GM23248 (cell line): ENCODE measurements at places on chromosomes 16 and 17. TPM values are rescaled to one million over a fixed set of nuclear protein-coding genes. Genes with fewer than 3 reads are reported as not detected.

C17orf50 gene
- polyA plus RNA-seq: not detected in 2 replicates

ZSCAN10 gene
- polyA plus RNA-seq: 0.08 TPM in 1 of 2 replicates, not detected in the other

PIK3R5 gene
- not detected in 2 replicates for polyA plus RNA-seq

QRICH2 gene
- 1.3 and 1.5 TPM in 2 replicates for polyA plus RNA-seq

ATP1B2 gene
- polyA plus RNA-seq: 0.24 TPM in 1 of 2 replicates, not detected in the other

HS3ST6 gene
- not detected in 2 replicates for polyA plus RNA-seq

CA4 gene
- not detected in 2 replicates for polyA plus RNA-seq

ARL5C gene
- not detected in 2 replicates for polyA plus RNA-seq

- H3K4me3 ChIP-seq: no peak overlapping the region
- no peaks in the 10 kb centered on the region for H3K4me1 ChIP-seq
- no peaks in the 10 kb centered on the region for H3K27me3 ChIP-seq
- DNase-seq: no peak
- no peak overlapping the region for H3K27ac ChIP-seq
- no peaks in the 10 kb centered on the region for H3K36me3 ChIP-seq
Measured at GRCh38 chr16:51807551-51807950, 656.5 kb upstream of the SALL1 start.

GRCh38 chr16:80058214-80058613 is 457.7 kb upstream of the MAF start:
- H3K4me1 ChIP-seq: no peaks in the 10 kb centered on the region
- no peak overlapping the region for H3K4me3 ChIP-seq
- H3K27ac ChIP-seq: no peak overlapping the region
- no peak for DNase-seq
- no peaks in the 10 kb centered on the region for H3K36me3 ChIP-seq

- no peaks in the 10 kb centered on the region for H3K27me3 ChIP-seq
- no peaks in the 10 kb centered on the region for H3K4me1 ChIP-seq
- no peak for DNase-seq
- no peak overlapping the region for H3K4me3 ChIP-seq
- no peaks in the 10 kb centered on the region for H3K36me3 ChIP-seq
- no peak overlapping the region for H3K27ac ChIP-seq
Measured at GRCh38 chr16:85724126-85724879, 26.6 kb downstream of the C16orf74 start.

GRCh38 chr17:48310748-48311213 is 119.2 kb downstream of the SKAP1 start:
- DNase-seq: no peak
- H3K4me1 ChIP-seq: no peaks in the 10 kb centered on the region
- H3K4me3 ChIP-seq: no peak overlapping the region
- H3K27me3 ChIP-seq: peaks cover 91% of the 10 kb centered on the region
- no peak overlapping the region for H3K27ac ChIP-seq
- H3K36me3 ChIP-seq: no peaks in the 10 kb centered on the region

DNA sequence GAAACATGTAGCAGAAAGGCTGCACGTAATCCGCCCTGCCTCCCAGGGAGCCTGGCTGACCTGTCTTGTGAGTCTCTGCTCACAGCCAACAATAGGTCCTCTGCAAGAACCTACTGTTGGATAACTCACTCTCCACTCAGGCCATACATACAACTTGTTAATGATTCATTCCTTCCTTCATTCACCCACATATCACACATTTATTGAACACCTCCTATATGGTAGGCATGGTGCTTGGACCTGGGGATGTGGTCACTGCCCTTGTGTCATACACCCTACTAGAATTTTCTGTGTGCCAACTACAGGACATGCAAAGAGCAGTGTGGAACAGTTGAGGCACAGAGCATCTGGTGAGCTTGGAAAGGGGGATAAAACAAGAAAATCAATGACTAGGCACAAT is 28.1 kb upstream of the HNF1B start:
- no peak overlapping the region for H3K27ac ChIP-seq
- H3K4me1 ChIP-seq: no peaks in the 10 kb centered on the region

- no peaks in the 10 kb centered on the region for H3K36me3 ChIP-seq
- peak; percentile 83 for DNase-seq
- peak overlapping the region; percentile 88 for H3K27ac ChIP-seq
- no peaks in the 10 kb centered on the region for H3K27me3 ChIP-seq
- H3K4me3 ChIP-seq: peak overlapping the region; percentile 97
- H3K4me1 ChIP-seq: peaks cover 42% of the 10 kb centered on the region
Measured at GRCh38 chr17:46191322-46192188, 1.7 kb downstream of the KANSL1 start.

GRCh38 chr16:401468-402348 is at the start of gene DECR2:
TSS of gene DECR2 (plus strand) at chr16:401885. CDS start at chr16:401964, 79 bp downstream.
- H3K27me3 ChIP-seq: no peaks in the 10 kb centered on the region
- peak within 1 kb of the TSS; percentile 68 for H3K27ac ChIP-seq
- peak; percentile 97 for DNase-seq
- peaks cover 4% of the 10 kb centered on the region; the same call in 1 of the 2 replicates for H3K4me1 ChIP-seq

GRCh38 chr16:12805066-12805465 is 1.4 kb upstream of the CPPED1 start:
- no peaks in the 10 kb centered on the region for H3K36me3 ChIP-seq
- H3K4me1 ChIP-seq: peaks cover 26% of the 10 kb centered on the region
- DNase-seq: peak; percentile 10
- H3K27ac ChIP-seq: no peak overlapping the region

DNA sequence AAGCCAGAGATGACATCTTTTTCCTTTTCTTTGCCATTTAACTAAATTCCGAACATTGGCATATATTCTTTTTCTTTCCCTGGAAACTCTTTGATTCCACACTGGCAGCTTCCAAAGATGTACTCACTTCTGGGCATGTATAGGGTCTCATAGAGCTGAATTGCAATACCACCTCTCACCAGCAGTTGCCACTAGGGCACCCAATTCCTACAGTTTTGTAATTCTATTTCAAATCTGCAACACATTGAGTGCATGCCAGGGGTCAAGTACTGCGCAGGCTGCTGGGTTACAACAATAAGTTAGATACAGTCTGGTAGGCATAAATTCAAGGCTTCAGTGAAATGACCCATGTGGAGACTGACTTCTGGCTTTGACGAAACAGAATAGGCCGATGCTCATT is 208.8 kb upstream of the NLRP1 start:
- H3K27ac ChIP-seq: no peak overlapping the region
- DNase-seq: no peak
- H3K4me3 ChIP-seq: no peak overlapping the region
- no peaks in the 10 kb centered on the region for H3K36me3 ChIP-seq

GRCh38 chr17:39997543-39997942 is 16.9 kb downstream of the PSMD3 start:
- no peaks in the 10 kb centered on the region for H3K4me1 ChIP-seq
- no peak overlapping the region for H3K27ac ChIP-seq
- H3K4me3 ChIP-seq: no peak overlapping the region
- peaks cover 10% of the 10 kb centered on the region; the same call in 1 of the 2 replicates for H3K36me3 ChIP-seq
- no peak for DNase-seq
- H3K27me3 ChIP-seq: no peaks in the 10 kb centered on the region

- H3K27me3 ChIP-seq: peaks cover 63% of the 10 kb centered on the region
- H3K36me3 ChIP-seq: no peaks in the 10 kb centered on the region
- peaks cover 7% of the 10 kb centered on the region for H3K4me1 ChIP-seq
- no peak overlapping the region for H3K27ac ChIP-seq
Measured at GRCh38 chr16:68644296-68644695, 814 bp upstream of the CDH3 start.

DNA sequence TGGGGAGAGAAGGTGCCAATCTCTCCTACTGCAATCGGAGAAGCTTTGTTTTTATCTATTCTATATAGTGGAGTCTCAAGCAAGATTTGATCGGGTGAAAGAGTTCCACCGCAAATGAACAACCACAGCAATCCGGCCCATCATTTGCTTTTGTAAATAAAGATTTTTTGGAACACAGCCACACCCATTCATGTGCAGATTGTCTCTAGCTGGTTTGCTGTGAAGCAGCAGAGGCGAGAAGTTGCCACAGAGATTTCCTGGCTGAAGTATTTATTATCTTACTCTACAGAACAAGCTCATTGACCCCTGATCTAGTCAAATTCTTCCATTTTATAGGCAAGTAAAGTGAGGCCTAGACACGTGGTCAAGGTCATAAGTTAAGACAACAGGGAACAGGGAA is 195.5 kb upstream of the TNRC6C start:
- H3K27ac ChIP-seq: no peak overlapping the region
- no peak overlapping the region for H3K4me3 ChIP-seq

DNA sequence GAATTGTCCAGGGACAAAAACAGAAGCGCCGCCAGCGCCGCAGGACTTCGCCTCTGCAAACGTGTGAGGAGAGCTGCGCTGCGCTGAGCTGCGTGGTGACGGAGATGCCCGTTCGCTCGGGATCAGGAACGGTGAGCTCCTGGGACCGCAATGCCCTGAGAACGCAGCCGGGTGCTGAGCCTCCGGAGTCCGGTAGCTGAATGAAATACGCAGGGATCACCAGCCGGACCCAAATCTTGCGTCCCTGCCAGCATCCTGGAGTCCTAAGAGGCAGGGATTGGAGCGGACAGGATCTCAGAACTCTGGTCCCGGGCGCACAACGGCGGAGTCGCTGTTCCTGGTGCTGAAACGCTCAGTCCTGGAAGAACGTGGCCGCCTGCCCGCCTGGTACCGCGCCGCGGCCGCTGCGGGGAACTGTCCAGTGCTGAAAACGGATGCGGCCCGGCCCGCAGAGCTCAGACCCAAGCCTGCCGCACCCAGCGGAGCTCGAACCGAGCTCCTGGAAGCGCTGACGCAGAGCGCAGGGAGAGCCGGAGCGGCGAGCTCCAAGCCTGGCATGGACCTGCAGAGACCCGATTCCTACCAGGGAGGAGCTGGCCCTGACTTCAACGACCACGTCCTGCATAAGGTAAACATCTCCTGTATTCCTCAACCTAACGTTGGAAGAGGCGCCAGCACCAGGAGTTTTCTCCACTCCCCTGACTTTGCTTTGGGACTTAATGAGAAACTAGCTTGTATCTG is 41.5 kb downstream of the CD300LF start:
- H3K27ac ChIP-seq: no peak overlapping the region
- peaks cover 7% of the 10 kb centered on the region; the same call in 1 of the 2 replicates for H3K27me3 ChIP-seq
- H3K36me3 ChIP-seq: no peaks in the 10 kb centered on the region
- H3K4me3 ChIP-seq: no peak overlapping the region
- H3K4me1 ChIP-seq: no peaks in the 10 kb centered on the region
- DNase-seq: peak; percentile 81

GRCh38 chr16:2856686-2857450 is 1.1 kb downstream of the PRSS22 start:
- no peaks in the 10 kb centered on the region for H3K4me1 ChIP-seq
- no peak for DNase-seq
- no peaks in the 10 kb centered on the region for H3K36me3 ChIP-seq
- H3K27me3 ChIP-seq: no peaks in the 10 kb centered on the region; the same call in 1 of the 2 replicates

- H3K4me1 ChIP-seq: peaks cover 8% of the 10 kb centered on the region
- DNase-seq: no peak
- no peak overlapping the region for H3K4me3 ChIP-seq
- peaks cover 11% of the 10 kb centered on the region; the same call in 1 of the 2 replicates for H3K36me3 ChIP-seq
Measured at GRCh38 chr17:19313746-19314651, 48.5 kb downstream of the B9D1 start.

- H3K4me1 ChIP-seq: no peaks in the 10 kb centered on the region
- H3K27me3 ChIP-seq: no peaks in the 10 kb centered on the region
- no peak for DNase-seq
- no peak overlapping the region for H3K4me3 ChIP-seq
- H3K36me3 ChIP-seq: no peaks in the 10 kb centered on the region
- no peak overlapping the region for H3K27ac ChIP-seq
Measured at GRCh38 chr16:49581630-49582298, 208.2 kb downstream of the C16orf78 start.

- H3K4me3 ChIP-seq: peak overlapping the region; percentile 54
- peaks cover 21% of the 10 kb centered on the region for H3K27me3 ChIP-seq
- DNase-seq: peak; percentile 79
- H3K27ac ChIP-seq: no peak overlapping the region
Measured at GRCh38 chr17:82380860-82381702, 9.5 kb downstream of the UTS2R start.

DNA sequence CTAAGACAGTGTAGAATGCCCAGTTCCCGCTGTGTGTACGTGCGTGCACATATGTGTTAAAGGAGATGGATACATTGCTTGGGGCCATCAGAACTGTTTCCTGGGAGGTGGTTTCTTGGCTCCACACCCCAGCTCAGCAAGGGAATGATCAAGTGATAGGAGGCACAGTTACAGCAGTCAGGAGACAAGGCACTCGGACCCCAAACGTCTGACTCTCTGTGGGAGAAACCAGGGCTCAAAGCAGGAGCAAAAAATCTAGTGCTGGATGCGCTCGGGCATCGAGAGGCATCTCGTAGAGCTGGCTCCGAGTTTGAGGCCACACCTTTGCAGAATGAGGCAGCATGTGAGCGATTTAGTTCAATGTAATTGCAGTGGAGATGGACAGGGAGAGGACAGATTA is 71.9 kb downstream of the RBBP6 start:
- no peaks in the 10 kb centered on the region for H3K36me3 ChIP-seq
- H3K27me3 ChIP-seq: peaks cover 13% of the 10 kb centered on the region
- 0 out of 2 replicates have a peak, but pooled peaks cover 7% of the 10 kb centered on the region for H3K4me1 ChIP-seq
- DNase-seq: no peak
- H3K4me3 ChIP-seq: no peak overlapping the region

- peaks cover 9% of the 10 kb centered on the region; the same call in 1 of the 2 replicates for H3K27me3 ChIP-seq
- no peak overlapping the region for H3K4me3 ChIP-seq
- no peak for DNase-seq
- H3K4me1 ChIP-seq: no peaks in the 10 kb centered on the region
- no peak overlapping the region for H3K27ac ChIP-seq
Measured at GRCh38 chr16:29714972-29715371, 30.8 kb downstream of the C16orf54 start.

DNA sequence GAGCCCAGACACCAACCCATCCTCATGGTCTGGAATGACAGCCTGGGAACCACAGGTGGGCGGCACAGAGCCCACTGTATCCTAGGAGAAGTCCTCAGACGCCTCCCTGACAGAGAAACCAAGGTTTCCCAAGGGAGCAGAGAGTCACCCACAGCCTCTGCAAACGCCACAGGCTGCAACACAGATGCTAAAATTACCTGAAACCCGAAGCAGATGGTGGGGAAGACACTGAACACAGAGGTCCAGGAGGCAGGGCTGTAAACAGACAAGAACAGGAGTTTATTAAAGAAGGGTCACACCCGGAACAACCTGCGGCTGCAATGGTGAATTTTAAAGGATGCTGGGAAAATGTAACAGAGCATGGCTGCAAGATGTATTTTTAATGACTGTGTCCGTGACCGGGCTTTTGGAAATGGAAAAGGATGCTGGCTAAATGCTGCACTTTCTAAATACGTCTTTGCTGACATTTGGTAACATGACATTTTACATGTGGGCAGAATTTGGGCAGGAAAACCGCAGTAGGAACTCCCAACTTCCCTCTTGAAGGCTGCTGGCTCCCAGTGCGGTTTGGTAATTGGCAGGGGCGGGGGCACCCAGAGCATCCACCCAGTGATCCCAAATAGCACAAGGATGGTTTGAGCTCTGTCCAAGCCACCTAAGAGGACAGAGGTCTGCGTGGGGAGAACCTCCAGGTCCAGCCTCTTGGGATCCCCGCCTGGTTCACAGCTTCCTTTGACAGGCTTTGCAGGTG is 13.1 kb downstream of the SLC38A8 start:
- H3K4me3 ChIP-seq: no peak overlapping the region
- H3K27me3 ChIP-seq: no peaks in the 10 kb centered on the region
- no peak overlapping the region for H3K27ac ChIP-seq

- H3K27me3 ChIP-seq: no peaks in the 10 kb centered on the region
- H3K36me3 ChIP-seq: no peaks in the 10 kb centered on the region
Measured at GRCh38 chr17:43353393-43353792, 45.4 kb upstream of the ARL4D start.

GRCh38 chr17:7755095-7755890 is 37.7 kb downstream of the DNAH2 start:
- H3K4me1 ChIP-seq: peaks cover 14% of the 10 kb centered on the region
- no peak for DNase-seq
- H3K36me3 ChIP-seq: no peaks in the 10 kb centered on the region
- H3K27ac ChIP-seq: no peak overlapping the region
- no peak overlapping the region for H3K4me3 ChIP-seq
- H3K27me3 ChIP-seq: no peaks in the 10 kb centered on the region

- no peak overlapping the region for H3K4me3 ChIP-seq
- no peaks in the 10 kb centered on the region for H3K36me3 ChIP-seq
- H3K4me1 ChIP-seq: peaks cover 13% of the 10 kb centered on the region
- H3K27me3 ChIP-seq: no peaks in the 10 kb centered on the region
Measured at GRCh38 chr17:10166176-10166935, 32.0 kb downstream of the GAS7 start.
